GM23248 (cell line): ENCODE measurements at places on chromosomes 6 and 20. TPM values are rescaled to one million over a fixed set of nuclear protein-coding genes. Genes with fewer than 3 reads are reported as not detected.

The ZNF133 gene
- 17.9 and 18.0 TPM in 2 replicates for total RNA-seq

The EMILIN3 gene
- total RNA-seq, result 0.13 TPM in 1 of 2 replicates, not detected in the other

The CPXM1 gene
- not detected in 2 replicates for total RNA-seq

The BEND3 gene
- 1.8 and 2.7 TPM in 2 replicates for total RNA-seq

The TBP gene
- total RNA-seq, result 12.0 and 13.4 TPM in 2 replicates

The HLA-DOA gene
- not detected in 2 replicates for total RNA-seq

The SLC17A9 gene
- 11.1 and 19.5 TPM in 2 replicates for total RNA-seq

The NCOA5 gene
- 15.9 and 20.4 TPM in 2 replicates for total RNA-seq

The SIM1 gene
- total RNA-seq, result 1.6 and 4.9 TPM in 2 replicates

The SLC13A3 gene
- total RNA-seq, result 0.89 and 2.4 TPM in 2 replicates

DNA sequence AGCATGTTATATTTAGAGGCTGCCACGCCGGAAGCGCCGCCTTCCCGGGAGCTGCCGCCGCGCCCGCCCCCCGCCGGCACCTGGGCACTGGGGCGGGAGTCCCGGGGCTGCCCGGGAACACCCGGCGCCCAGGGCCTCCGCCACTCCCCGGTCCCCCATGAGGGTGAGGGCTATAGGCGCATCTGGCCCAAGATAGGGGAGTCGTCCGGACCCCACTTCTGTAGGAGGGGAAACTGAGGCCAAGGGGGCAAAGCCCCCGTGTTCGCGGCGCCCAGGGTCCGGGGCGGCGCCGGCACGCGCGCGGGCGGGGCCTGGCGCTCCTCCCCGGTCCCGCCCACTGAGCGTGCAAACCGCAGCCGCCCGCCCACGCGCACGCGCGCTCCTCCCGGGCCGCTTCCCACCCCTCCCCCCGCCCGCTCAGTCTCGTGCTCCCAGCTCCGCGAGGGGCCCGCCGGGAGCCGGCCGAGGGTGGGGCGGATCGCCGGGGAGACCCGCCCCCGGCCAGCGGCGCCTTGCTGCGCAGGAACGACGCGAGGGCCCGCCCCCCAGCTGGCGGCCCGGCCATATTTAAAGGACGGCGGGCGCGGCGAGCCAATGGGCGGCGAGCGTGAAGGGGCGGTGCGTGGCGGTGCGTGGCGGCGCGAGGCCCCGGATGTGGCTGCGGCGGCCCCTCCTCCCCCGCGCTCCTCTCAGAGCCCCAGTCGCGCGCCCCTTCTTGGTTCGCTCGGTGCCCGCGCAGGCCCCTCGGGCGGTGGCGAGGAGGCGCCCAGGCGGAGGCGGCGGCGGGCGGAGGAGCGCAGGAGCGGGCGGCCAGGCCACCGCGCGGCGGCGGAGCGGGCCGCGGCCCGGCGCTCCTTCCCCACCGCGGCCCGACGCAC is at the start of gene LSM14B:
LSM14B (plus strand) TSS at position 700 of the 878 bp plus-strand sequence. CDS start 192 bp downstream, outside the sequence.
- H3K27me3 ChIP-seq, result peaks cover 13% of the 10 kb centered on the region
- H3K4me3 ChIP-seq, result peak within 1 kb of the TSS; percentile 94
- peak within 1 kb of the TSS; percentile 98 for H3K27ac ChIP-seq
- H3K4me1 ChIP-seq, result peaks cover 11% of the 10 kb centered on the region
- peaks cover 20% of the 10 kb centered on the region; the same call in 1 of the 2 replicates for H3K36me3 ChIP-seq
- peak; percentile 99 for DNase-seq

- no peaks in the 10 kb centered on the region for H3K4me1 ChIP-seq
- peak; percentile 24 for DNase-seq
- no peak overlapping the region for H3K27ac ChIP-seq
- H3K27me3 ChIP-seq, result no peaks in the 10 kb centered on the region; the same call in 1 of the 2 replicates
- no peak overlapping the region for H3K4me3 ChIP-seq
These were observed 8.5 kb upstream of the SPAG4 start for GRCh38 chr20:35607003-35607735.

GRCh38 chr6:27897580-27898206 is 14.5 kb downstream of the OR2B2 start:
- no peak for DNase-seq
- H3K27ac ChIP-seq, result no peak overlapping the region
- H3K36me3 ChIP-seq, result no peaks in the 10 kb centered on the region
- H3K4me1 ChIP-seq, result peaks cover 3% of the 10 kb centered on the region; the same call in 1 of the 2 replicates
- H3K4me3 ChIP-seq, result no peak overlapping the region
- no peaks in the 10 kb centered on the region for H3K27me3 ChIP-seq

GRCh38 chr20:62201173-62202082 is 18.6 kb downstream of the MTG2 start:
- H3K36me3 ChIP-seq, result peaks cover 25% of the 10 kb centered on the region
- H3K4me1 ChIP-seq, result no peaks in the 10 kb centered on the region
- H3K4me3 ChIP-seq, result no peak overlapping the region
- DNase-seq, result no peak

DNA sequence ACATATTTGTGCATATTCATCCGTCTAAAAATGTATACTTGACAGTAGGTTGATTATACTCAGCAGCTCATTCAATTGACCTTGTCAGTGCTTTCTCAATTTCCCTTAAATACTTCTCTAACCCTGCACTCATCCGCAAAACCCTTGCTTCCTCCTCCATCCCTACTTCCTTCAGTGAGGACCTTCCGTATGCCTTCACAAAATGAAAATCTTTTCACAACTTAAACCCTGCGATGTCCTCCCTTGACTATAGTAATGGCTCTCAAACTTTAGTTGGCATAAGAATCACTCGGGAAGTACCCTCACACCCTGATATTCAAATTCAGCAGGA is 5.2 kb downstream of the MBOAT1 start:
- H3K4me3 ChIP-seq, result no peak overlapping the region
- no peaks in the 10 kb centered on the region for H3K27me3 ChIP-seq
- H3K36me3 ChIP-seq, result no peaks in the 10 kb centered on the region
- H3K4me1 ChIP-seq, result peaks cover 6% of the 10 kb centered on the region; the same call in 1 of the 2 replicates
- no peak overlapping the region for H3K27ac ChIP-seq

DNA sequence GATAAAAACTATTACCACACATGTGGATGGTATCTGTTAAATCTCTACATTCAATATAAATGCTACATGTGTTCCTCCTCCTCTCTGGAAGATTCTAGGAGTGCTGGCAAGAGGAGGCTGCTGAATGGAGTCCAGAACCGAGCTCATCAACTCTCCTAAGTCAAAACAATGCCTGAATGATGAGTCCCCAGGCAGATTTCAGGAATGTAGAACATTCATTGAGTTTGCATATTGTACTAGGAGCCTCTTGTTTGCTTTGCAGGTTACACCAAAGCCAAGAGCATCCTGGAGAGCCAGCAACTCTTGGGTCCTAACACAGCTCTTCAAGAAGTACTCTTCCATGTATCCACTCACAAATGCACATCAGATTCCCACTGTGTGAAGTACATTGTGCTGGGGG is 117.6 kb upstream of the UST start:
- H3K27ac ChIP-seq, result peak overlapping the region; percentile 53
- peaks cover 27% of the 10 kb centered on the region for H3K4me1 ChIP-seq
- H3K36me3 ChIP-seq, result no peaks in the 10 kb centered on the region

GRCh38 chr20:54995011-54995410 is 519.6 kb downstream of the DOK5 start:
- no peaks in the 10 kb centered on the region for H3K27me3 ChIP-seq
- H3K4me3 ChIP-seq, result no peak overlapping the region

- DNase-seq, result no peak
- no peak overlapping the region for H3K4me3 ChIP-seq
- no peaks in the 10 kb centered on the region for H3K27me3 ChIP-seq
- H3K36me3 ChIP-seq, result no peaks in the 10 kb centered on the region
These were observed 87.6 kb upstream of the MC3R start for GRCh38 chr20:56160956-56161355.

DNA sequence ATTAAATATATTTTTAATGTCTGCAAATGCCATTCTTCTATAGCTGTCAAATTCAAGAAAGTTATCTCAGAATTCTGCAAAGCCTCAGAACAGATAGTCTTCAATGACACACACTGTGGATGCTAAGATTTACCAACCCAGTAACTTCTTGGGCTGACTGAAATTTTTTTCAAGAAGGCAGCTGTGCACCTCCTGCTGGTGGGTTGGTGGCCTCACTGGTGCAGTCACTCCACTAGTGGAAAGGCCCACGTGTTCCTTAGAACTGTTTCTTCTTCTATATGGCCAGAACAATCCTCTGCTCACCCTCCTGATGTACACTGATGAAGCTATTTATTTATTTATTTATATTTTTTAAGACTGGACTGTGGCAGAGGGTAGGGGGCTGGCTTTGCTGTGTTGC is 28.1 kb upstream of the MTCL3 start:
- no peak overlapping the region for H3K27ac ChIP-seq
- no peaks in the 10 kb centered on the region for H3K27me3 ChIP-seq
- DNase-seq, result peak; percentile 40
- H3K4me1 ChIP-seq, result peaks cover 12% of the 10 kb centered on the region
- no peaks in the 10 kb centered on the region for H3K36me3 ChIP-seq

GRCh38 chr6:119034827-119035458 is 43.5 kb downstream of the FAM184A start:
- no peak overlapping the region for H3K27ac ChIP-seq
- no peaks in the 10 kb centered on the region for H3K27me3 ChIP-seq
- no peak for DNase-seq
- no peaks in the 10 kb centered on the region for H3K4me1 ChIP-seq

DNA sequence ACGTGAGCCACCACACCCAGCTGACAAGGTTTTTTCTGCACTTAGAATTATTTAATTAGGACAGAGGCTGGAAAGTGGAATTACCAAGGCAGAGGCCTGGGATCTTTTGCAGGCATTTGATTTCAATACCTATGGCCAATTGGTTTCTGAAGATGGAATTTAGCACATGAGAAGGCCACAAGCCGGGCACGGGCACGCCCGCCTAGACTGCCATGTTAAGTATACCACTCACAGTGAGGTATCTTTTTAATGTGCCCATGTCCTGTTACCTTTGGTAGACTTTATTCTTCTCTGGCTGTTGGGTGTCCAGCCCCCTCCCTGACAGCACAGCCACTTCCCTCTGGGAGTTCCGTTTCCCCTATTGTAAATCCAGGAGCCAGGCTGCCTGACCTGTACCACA is 18.0 kb upstream of the TAF8 start:
- H3K27me3 ChIP-seq, result no peaks in the 10 kb centered on the region
- DNase-seq, result no peak

DNA sequence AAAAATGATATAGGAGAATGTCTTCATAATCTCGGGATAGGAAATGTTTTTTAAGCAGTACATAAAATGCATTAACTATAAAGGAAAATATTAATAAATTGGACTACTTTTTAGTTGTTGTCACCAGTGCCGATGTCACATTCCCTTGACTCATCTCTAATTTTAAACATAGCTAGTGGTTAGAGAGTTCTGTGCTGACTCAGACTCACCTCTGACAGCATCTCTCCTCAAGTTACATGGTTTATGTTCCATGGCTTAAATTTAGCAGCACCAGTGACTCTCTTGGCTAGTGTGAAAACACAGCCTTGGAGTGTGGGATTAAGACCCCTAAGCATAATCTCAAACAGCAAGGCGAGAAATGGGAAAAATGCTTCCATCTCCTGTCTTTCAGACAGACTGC is 311.8 kb upstream of the MMS22L start:
- no peak overlapping the region for H3K4me3 ChIP-seq
- no peak overlapping the region for H3K27ac ChIP-seq
- no peaks in the 10 kb centered on the region for H3K36me3 ChIP-seq
- no peaks in the 10 kb centered on the region for H3K27me3 ChIP-seq
- peaks cover 12% of the 10 kb centered on the region for H3K4me1 ChIP-seq

- no peak overlapping the region for H3K27ac ChIP-seq
- H3K4me3 ChIP-seq, result no peak overlapping the region
These were observed 11.6 kb downstream of the PLN start for GRCh38 chr6:118559659-118560058.

- H3K4me1 ChIP-seq, result no peaks in the 10 kb centered on the region
- H3K27me3 ChIP-seq, result no peaks in the 10 kb centered on the region
- DNase-seq, result peak; percentile 60
These were observed 12.5 kb upstream of the RALGAPB start for GRCh38 chr20:38460040-38460623.

GRCh38 chr20:63625771-63626423 is 1.0 kb downstream of the GMEB2 start:
- DNase-seq, result peak; percentile 59
- peak overlapping the region; percentile 95 for H3K4me3 ChIP-seq
- H3K36me3 ChIP-seq, result no peaks in the 10 kb centered on the region
- H3K27me3 ChIP-seq, result no peaks in the 10 kb centered on the region
- H3K4me1 ChIP-seq, result peaks cover 7% of the 10 kb centered on the region

- H3K27ac ChIP-seq, result no peak overlapping the region
- no peak for DNase-seq
- H3K4me1 ChIP-seq, result no peaks in the 10 kb centered on the region
- no peaks in the 10 kb centered on the region for H3K36me3 ChIP-seq
- H3K27me3 ChIP-seq, result no peaks in the 10 kb centered on the region
These were observed 25.3 kb downstream of the SLC13A3 start for GRCh38 chr20:46625875-46626373.

GRCh38 chr6:167720456-167721285 is 106.0 kb upstream of the AFDN start:
- no peak overlapping the region for H3K27ac ChIP-seq
- H3K27me3 ChIP-seq, result no peaks in the 10 kb centered on the region
- no peaks in the 10 kb centered on the region for H3K4me1 ChIP-seq
- no peaks in the 10 kb centered on the region for H3K36me3 ChIP-seq
- H3K4me3 ChIP-seq, result no peak overlapping the region
- DNase-seq, result no peak

DNA sequence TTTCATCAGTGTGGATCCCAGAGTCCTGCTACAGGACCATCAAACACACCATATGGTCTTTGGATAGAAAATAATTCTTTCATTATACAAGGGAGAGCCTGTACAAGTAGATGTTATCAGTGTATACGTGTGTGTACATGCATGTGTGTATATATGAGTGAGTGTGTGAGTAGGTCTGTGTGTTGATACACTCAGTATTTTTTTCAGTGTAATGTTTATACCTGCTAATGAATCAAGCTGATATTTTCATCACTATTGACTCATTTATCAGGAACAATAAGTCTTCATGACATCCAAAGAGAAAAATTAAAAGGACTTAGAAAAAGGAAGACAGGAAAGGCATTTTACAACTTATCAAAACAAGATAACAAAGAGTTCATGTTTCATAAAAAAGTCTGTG is 66.5 kb downstream of the EPM2A start:
- no peak for DNase-seq
- H3K4me1 ChIP-seq, result peaks cover 17% of the 10 kb centered on the region
- H3K36me3 ChIP-seq, result no peaks in the 10 kb centered on the region
- peak overlapping the region; percentile 78 for H3K27ac ChIP-seq

GRCh38 chr6:150925590-150925928 is 60.1 kb downstream of the MTHFD1L start:
- peaks cover 66% of the 10 kb centered on the region for H3K4me1 ChIP-seq
- no peaks in the 10 kb centered on the region for H3K27me3 ChIP-seq
- no peak overlapping the region for H3K4me3 ChIP-seq
- peaks cover 63% of the 10 kb centered on the region for H3K36me3 ChIP-seq

GRCh38 chr6:72589096-72589495 is 32.8 kb upstream of the KCNQ5 start:
- H3K36me3 ChIP-seq, result no peaks in the 10 kb centered on the region
- H3K27ac ChIP-seq, result no peak overlapping the region
- H3K27me3 ChIP-seq, result no peaks in the 10 kb centered on the region
- DNase-seq, result no peak
- no peak overlapping the region for H3K4me3 ChIP-seq

DNA sequence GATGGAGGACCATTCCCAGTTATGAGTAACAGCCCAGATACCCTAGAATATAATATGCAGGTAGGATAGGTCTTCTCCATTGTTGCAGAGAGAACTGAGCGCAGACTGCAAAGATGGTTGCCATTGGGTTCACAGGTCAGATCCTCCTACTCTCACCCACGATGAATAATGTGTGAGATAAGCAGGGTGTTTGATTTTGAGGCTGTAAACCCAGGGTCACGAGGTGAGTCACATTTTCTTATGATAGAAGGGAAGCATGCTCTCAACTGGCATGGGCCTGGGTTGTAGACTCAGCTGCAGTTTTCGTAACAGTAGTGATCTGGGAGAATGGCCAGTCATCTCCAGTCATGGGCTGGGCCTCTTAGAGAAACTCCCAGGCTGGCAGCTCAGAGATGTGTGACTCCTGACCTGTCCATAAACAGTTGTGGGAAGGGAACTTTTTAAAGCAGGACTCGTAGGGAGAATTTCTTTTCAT is 74.2 kb downstream of the CD164 start:
- H3K36me3 ChIP-seq, result no peaks in the 10 kb centered on the region
- H3K27me3 ChIP-seq, result no peaks in the 10 kb centered on the region
- DNase-seq, result peak; percentile 97
- H3K4me1 ChIP-seq, result peaks cover 16% of the 10 kb centered on the region; the same call in 1 of the 2 replicates
